ENCODE measurements at places on chromosomes 6 and 20.

DNA sequence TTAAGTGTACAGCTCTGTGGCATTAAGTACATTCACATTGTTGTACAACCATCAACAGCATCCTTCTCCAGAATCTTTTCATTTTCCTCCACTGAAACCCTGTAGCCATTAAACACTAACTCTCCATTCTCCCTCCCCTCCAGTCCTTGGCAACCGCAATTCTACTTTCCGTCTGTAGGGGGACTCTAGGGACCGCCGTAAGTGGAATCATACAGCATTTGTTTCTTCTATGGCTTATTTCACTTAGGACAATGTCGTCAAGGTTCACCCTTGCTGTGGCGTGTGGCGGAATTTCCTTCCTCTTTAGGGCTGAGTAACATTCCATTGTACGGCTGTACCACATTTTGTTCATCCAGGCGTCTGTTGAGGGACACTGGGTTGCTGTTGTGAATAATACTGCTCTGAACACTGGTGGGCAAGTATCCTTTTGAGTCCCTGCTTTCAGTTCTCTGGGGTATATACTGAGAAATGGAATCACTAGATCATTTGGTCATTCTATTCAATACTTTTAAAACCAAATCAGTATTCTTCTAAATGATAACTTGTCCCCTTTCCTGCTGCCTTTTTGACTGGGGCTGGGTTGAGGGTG lies 50.7 kb downstream of the PPP1R3G start:
- DNase-seq, result no peak

DNA sequence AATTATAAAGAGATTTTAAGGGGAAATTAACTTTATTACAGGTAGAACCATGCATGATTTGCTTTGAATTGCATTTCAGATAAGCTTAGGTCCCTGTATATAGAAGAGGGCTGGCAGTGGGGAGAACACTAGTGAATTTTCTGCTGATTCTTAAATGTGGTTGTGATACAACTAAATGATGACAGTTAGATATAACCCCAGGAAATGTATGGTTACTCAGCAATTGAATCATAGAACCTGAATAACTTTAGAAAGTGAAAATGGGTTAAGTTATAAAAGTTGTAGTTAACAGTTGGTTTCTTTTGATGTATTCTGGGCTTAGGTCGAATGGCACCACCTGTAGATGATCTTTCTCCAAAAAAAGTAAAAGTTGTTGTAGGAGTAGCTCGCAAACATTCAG lies 70.1 kb downstream of the PHF3 start:
- no peak for DNase-seq

DNA sequence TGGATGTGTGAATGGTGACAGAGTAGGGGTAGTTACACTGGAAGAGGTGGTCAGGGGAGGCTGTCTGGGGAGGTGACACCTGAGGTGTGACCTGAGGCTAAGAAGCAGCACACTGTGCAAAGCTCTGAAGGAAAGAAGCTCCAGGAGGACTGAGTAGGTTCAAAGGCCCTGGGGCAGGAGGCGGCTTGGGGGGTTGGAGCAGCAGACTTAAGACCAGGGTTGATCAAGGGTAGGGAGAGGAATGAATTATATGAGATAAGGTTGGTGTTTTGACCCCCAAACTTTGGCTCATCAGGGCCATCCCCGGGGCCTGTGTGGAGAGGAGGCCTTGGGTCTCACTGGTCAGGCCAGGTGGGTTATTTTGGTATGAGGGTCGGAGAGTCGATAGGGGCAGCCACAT lies 166.1 kb downstream of the GRM4 start:
- DNase-seq, result no peak

DNA sequence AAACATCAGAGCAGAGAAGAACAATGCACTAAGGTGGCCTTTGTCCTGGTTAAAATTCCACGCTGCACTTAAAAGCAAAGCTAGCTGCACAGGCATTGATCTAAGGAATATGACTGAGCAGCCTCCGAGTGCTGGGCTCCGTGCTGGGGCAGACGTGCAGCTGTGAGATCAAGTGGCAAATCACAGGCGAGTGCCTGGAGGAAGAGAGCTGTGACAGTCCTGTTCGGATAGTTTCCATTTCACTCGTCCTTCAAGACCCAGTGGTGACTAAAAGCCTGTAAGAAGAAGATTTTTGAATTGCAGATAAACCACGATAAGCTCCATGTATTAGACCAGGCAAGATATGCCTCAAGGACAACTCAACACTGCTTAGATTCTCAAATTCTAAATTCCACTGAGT lies 247.9 kb downstream of the ANKRD60 start:
- DNase-seq, result no peak

DNA sequence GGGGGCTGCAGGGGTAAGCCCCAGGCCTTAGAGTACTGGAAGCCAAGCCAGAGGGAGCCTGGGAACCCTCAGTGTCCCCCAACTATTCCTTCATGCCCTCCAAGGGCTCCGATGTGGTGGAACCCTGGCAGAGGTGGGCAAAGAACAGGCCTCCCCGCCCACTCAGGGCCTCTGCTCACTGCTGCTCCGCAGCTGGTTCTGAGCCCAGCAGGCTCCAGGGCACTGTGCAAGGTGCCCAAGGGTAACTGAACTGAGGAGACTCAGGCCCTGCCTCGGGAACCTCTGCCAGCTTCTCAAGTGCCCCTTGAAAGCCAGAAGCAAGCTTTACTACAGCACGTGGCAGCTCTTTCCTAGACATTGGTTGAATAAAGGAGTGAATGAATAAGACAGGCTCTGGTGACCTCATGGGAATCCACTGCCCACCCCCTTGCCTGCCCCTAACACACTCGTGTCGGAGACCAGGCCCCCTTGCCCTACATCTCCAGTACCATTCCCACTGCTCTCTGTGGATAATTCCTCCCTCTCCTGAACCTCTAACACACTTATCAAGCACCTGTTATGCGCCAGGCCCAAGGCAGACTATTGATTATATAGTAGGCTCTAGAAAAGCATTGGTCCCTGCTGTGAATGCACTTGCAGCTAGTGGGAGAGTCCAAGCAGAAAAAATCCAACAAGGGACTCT lies 55.0 kb downstream of the TOX2 start:
- no peak for DNase-seq

DNA sequence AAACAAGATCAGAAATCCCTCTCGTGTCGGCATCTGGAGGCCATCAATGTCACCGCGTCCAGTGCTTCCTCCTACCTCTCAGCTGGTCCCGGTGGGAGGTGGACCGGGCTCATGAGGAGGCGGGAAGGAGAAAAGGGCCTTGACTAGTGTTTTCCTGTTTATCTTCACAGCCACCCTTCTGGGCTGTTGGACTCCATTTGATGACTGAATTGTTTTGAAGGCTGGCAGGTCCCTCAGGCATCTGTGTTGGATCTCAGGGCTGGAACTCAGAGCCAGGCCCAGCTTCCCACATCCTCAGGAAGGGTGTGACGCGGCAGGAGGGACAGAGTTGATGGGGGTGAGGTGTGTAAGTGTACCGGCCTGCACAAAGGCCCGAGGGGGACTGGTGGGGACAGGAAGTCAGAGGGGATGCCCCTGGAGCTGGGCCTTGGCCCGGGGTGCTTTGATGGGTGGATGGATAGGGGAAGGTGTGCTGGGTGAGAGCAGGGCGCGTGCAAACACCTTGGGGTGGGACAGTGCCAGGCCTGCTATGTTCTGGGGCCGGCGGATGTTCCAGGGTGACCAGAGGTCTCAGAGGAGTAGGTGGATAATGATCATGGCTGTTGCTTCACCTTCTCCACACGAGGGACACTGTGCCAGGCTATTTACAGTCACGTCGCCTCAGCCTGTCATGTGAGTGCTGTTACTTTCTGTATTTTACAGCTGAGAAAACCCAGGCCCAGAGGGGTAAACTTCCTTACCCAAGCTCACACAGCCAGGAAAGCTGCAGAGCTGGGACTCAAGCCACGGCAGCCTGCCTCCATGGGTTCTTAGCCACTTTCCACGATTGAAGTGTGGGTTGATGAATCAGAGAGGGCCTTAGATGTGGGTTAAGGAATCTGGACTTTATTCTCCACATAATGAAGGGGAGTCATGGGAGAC lies 17.9 kb upstream of the CHMP4B start:
- no peak for DNase-seq

Data from activated CD4-positive, alpha-beta T cell treated with anti-CD3 and anti-CD28 coated beads, Interleukin-2, amount 50 U/mL, for 24 hours (primary cell).